NB4 (cell line): ENCODE measurements at places on chromosomes 6 and 20.

DNA sequence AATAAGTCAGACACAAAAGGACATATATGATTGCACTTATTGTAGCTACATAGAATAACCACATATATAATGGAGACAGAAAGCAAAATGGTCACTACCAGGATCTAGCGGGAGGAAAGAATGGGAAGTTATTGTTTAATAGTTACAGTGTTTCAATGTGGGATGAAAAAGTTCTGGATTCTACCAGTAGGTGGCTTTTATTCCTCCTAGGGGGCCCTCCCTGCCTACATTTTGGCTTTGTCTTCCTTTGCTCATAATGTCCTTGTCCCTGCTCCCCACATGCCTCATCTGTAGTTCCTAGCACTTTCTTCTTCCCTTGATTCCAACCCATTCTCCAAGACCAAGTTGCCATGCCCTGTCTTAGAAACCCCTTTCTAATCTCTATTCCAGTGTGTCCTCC lies 16.3 kb downstream of the ZNF133 start:
- DNase-seq, result peak; percentile 6

DNA sequence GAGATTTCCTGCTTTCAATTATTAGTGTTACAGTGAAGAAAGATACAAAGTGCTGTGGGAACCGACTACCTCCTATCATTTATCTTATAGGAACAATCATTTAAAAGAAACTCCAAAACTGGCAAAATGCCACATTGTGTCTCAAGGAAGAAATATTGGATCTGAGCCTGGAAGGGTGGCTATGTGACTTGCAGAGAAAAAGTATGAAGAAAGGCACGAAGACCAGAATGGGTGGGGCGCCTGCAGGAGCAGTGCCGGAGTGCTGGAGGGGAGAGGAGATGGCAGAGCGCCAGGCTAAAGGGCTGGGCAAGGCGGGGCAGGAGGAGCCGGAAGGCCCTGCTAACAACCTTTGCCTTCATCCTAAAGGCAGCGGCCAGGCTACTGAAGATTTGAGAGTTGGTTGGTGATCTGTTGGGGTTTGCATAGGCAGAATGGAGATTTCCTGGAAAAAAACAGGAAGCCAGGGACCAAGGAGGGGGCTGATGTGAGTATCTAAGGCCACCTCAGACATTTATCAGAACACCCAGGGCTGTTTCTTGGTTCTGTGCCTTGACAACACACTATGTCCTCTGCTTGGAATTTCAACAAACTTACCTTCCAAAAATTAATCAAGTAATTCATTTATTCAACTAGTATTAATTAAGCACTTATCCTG lies 125.6 kb downstream of the MAFB start:
- DNase-seq, result no peak

GRCh38 chr6:13045676-13046075 lies 282.7 kb downstream of the TBC1D7 start:
- peak; percentile 15 for DNase-seq

DNA sequence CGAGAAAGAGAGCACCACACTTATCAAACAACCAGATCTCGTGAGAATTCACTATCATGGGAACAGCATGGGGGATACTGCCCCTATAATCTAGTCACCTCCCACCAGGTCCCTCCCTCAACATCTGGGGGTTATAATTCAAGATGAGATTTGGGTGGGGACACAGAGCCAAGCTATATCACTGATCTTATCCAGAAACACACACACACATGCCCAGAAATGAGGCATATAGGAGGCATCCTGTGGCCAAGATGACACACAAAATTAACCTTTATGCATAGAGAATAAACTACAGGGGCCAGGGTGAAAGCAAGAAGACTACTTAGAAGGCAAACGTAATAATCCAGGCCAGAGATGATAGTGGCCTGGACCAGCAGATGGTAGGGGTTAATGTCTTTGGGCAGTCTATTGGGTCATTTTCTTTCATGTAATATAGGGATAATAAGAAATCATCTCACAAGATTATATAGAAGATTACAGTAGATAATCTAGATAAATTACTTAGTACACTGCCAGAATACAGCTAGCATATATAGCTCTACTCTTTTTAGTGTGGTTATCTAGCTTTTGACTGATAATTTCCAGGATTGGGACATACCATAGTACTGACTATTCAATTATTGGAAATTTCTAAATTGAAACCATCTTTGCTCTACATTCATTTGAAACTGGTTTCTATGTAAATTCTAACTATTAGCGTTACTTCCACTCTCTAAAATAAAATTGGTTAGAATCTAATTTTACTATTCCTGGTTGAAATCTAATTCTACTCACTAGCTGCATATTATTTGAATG lies 20.0 kb downstream of the RNF144B start:
- peak; percentile 6 for DNase-seq

DNA sequence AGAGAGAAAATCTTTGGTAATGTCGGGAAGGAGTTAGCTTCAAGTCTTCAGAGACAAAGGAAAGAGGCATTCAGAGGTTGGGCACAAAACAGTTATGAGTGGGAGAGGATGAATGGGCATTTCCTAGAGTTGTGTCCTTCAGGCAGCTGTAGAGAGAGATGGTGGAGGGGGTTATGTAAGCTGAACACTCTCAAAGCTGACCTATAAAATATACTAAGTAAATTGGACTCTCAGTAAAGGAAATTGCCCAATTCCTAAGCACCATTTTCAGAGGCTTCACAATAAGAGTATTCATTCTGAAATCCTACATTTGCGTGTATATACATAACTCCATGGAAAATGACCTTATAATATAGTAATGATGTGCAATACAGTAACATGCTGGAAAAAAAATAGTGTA lies 161.2 kb downstream of the KCNQ5 start:
- DNase-seq, result peak; percentile 45
